ENCODE measurements at places on chromosomes 16 and 17.

GRCh38 chr16:21645261-21645721, 7.1 kb downstream of the IGSF6 start:
- DNase-seq, result no peak

DNA sequence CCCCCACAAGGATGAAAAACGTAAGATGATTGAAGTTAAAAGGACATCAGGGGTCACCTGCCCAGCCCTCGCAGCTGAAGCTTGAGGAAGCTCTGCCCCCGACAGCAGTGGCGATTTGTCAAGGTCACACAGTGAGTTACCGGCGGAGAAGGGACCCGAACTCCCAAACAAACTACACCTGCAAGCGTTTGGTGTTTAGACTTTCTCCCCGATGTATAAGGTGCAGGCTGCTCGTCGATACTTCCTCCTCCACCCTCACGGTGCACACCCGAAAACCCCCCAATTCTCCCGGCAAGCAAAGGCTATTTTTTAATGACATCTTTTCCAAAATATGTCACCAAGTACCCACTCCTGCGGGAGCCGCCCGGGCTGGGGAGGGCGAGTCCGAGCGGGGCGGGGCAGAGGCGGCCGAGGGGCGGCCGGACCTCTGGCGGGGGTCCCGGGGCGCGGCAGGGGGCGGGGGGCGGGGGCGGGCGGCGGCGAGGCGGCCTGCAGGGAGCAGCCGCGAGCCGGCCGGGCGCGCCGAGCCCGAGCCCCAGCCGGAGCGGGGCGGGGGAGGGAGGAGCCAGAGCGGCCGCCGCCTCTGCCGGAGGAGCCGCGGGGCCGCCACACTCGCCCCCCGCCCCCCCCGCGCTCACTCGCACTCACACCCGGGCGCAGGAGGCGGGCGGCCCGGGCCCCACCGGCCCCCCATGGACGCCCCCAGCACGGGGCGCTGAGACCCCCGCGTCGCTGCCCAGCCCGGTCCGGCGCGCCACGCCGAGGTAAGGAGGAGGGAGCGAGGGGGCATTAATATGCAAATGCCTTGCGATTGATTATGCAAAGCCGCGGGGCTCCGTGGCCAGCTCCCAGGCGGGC, at the start of gene THRA:
Gene THRA (plus strand): TSS at position 637 of the 858 bp plus-strand sequence. CDS start 11,524 bp downstream, outside the sequence.
- DNase-seq, result peak; percentile 38

- peak; percentile 23 for DNase-seq
These were observed 11.0 kb upstream of the DPEP1 start for GRCh38 chr16:89602273-89602951.

- DNase-seq, result no peak
These were observed 4.1 kb downstream of the KRABD2 start for GRCh38 chr17:8372422-8372821.

DNA sequence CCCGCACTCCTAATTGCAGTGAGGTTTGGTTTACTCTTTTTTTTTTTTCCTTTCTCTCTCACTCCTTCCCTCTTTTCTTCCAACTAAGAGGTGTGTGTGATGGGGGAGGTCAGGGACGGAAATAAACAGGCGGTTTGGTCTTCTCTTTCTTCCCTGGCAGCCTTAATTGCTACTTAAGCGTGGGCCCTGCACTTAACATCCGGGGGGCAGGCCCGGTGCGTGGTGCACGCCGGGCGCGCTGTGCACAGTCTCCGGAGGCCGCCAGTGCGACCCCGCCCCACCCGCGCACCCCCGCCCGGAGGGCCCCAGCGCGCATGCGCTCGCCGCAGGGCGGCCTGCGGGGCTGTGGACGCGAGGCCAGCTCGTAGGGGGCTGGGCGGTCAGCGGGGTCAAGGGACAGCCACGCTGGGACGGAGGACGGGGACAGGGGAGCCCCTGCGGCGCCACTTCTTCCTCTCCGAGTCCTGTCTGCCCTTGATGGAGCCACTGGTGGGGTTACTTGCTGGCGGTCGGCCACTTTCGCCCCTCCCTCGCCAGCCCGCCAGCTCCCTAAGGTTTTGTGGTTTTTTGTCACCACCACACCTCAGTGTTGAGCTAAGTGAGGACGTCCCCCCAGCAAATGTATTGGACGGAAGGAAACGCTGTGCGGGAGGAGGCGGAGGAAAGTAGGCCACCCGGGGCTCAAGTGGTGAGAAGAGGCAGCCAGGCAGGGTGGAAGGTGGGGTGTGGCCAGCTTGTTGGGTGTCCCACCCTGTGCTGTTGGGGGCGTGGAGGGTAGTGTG, 120.9 kb downstream of the MRM1 start:
- DNase-seq, result peak; percentile 84

GRCh38 chr17:14302091-14302430, 1.2 kb downstream of the HS3ST3B1 start:
- DNase-seq, result no peak

DNA sequence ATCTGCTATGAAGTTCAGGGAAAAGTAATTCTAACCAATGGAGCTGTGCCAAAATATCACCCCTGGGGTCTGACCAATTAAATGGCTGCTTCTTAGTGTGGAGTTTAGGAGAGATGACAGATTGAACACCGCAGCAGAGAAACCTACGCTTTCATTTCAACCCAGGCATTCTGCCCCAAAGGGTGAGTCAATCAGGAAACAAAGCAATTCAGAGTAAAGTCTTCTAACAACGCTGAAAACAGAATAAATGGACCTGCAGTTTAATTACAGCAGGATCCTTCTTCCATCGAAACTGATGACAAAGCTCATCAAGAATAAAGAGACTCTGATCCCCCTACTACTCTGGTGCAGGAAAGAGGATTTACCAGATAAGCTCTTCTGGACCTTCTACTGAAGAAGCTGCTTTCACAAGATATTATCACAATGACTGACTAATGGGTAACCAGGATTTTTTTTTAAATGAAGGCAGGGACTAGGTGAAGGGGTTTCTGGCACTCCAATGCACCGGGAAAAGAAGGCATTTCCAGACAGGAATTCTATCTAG, 16.7 kb downstream of the RFFL start:
- no peak for DNase-seq

- DNase-seq, result no peak
These were observed 743.6 kb downstream of the KCNJ2 start for GRCh38 chr17:70912716-70913485.

- no peak for DNase-seq
These were observed 69.9 kb downstream of the IRX3 start for GRCh38 chr16:54216688-54217087.

- DNase-seq, result no peak
These were observed 61.2 kb upstream of the MED13 start for GRCh38 chr17:62126292-62126691.

DNA sequence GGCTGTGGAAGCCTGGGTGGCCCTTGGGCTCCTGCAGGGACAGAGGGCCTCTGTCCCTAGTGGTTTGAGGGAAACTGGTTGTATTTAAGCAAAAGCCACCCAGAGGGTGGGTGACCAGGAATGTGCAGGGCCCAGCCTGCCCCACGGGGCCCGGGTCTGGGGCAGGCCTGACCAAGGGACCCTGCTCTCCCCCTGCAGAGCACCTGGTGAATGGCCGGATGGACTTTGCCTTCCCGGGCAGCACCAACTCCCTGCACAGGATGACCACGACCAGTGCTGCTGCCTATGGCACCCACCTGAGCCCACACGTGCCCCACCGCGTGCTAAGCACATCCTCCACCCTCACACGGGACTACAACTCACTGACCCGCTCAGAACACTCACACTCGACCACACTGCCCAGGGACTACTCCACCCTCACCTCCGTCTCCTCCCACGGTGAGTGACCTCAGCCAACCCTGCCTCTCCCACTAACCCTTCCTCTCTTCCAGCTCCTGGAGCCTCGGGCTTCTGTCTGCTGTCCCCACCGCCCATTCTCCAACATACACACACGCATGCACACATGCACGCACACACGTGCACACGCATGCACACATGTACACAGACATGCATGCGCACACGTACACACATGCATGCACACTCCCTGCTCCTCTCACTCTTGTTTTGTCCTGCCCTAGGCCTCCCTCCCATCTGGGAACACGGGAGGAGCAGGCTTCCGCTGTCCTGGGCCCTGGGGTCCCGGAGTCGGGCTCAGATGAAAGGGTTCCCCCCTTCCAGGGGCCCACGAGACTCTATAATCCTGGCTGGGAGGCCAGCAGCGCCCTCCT, 10.4 kb downstream of the GALK1 start:
- no peak for DNase-seq

GRCh38 chr17:39591958-39592954, 15.5 kb downstream of the NEUROD2 start:
- DNase-seq, result no peak

DNA sequence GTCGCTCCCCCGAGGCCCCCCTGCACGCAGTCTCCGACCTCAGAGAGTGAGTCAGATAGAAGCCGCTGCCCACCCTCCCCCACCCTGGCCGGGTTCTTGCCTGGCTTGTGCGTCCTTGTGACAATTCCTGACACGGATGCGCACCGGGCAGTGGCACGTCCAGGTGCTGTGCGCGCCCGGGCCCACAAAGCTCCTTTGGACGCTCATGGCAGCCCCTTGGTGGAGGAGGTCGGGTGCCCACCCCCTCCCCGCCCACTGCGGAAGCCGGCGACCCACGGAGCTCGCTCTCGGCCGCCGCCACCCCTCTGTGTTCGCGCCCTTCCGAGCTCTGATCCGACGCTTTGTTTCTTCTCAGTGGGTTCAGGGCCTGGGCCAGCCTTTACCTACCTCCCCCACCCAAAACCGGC, 662 bp upstream of the TUBB3 start:
- DNase-seq, result peak; percentile 44

GRCh38 chr17:31459716-31460115, 68.2 kb downstream of the RAB11FIP4 start:
- DNase-seq, result no peak

DNA sequence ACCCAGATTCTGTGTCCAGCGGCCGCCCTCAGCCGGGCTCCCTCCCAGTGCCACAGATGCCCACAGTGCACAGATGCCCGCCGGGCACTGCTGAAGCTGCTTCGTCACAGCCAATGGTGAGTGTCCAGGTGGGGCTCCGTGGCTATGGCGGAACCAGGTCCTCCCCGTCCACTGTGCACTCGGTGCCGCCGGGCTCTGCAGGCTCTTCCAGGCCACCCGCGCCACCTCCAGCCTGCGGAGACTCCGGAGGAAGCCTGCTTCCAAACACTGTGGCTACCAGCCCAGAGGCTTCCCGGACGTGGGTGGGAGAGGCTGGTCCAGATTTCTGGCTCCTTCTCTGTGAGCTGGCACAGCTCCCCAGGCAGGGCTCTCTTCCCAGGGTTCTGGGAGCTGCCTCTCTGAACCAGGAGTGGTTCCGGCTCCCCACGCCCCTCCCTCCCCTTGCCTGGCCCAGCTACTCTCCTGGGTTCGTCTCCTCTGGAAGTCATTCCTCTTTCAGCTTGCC, 2.8 kb upstream of the PYCR1 start:
- no peak for DNase-seq

Measured in NCI-H1092 (cell line).